ENCODE measurements at places on chromosomes 1 and 21.

GRCh38 chr21:46183910-46184624, at the start of gene SPATC1L:
Gene SPATC1L (minus strand): TSS chr21:46184459. CDS start chr21:46182816, 1,643 bp downstream.
- no peak for DNase-seq

DNA sequence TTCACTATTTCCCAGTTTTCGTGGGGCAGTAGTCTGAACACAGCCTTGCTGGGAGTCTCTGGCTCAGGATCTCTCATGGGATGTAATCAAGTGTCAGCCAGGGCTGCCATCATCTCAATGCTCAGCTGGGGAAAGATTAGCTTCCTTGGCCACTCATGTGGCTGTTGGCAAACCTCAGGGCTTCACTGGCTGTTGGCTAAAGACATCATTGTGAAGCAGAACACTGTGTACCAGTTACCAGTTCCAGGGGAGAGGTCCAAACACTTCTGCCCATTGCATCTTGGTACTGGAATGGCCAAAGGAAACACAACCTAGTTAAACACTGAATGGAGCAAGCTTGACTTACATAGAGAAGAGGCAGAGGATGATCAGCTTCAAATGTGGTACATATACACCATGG, 33.7 kb downstream of the AADACL4 start:
- DNase-seq: no peak

- no peak for DNase-seq
Observed at GRCh38 chr1:118143121-118143520, 41.9 kb downstream of the SPAG17 start.

DNA sequence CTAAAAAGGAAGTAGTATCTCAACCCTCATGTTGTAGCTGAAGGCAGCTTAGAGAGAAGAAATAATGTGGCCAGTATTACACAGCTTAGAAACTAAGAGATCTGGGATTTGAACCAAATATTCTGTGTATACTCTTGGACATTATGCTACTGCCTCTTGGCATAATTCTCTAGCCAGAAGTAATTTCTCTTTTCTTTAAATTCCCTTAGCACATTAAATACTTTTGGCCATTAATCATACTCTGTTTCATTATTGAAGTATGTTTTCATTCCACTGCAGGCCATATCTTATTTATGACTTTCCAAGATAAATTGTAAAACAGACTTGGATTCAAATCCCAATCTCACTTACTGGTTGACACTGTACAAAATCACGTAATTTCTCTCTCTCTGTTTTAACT, 181.3 kb upstream of the SPAG17 start:
- DNase-seq: no peak

GRCh38 chr1:30042438-30043147, 680.8 kb downstream of the MATN1 start:
- DNase-seq: no peak

- DNase-seq: no peak
Observed at GRCh38 chr1:41430582-41430981, 53.9 kb downstream of the EDN2 start.

- no peak for DNase-seq
Observed at GRCh38 chr1:2108213-2108876, 58.1 kb downstream of the PRKCZ start.

- no peak for DNase-seq
Observed at GRCh38 chr1:228209657-228210056, 1.8 kb downstream of the OBSCN start.

- DNase-seq: no peak
Observed at GRCh38 chr1:38497921-38498656, 361.5 kb downstream of the RRAGC start.

DNA sequence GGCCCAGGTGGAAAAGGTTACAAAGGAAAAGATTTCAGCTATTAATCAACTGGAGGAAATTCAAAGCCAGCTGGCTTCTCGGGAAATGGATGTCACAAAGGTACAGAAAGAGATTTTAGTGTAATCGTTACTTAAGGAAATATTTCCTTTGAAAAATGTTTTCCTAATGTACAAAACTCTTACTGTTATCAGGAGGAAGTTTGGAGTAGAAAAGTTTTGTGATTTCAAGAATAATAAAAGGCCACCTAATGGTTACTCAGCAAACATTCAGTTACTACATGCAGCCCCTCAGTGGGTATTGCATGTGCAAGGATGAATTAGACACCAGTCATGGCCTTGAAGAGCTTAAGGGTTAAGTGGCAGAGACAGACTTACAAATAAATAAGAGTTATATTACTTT, 85.2 kb downstream of the SDCCAG8 start:
- no peak for DNase-seq

DNA sequence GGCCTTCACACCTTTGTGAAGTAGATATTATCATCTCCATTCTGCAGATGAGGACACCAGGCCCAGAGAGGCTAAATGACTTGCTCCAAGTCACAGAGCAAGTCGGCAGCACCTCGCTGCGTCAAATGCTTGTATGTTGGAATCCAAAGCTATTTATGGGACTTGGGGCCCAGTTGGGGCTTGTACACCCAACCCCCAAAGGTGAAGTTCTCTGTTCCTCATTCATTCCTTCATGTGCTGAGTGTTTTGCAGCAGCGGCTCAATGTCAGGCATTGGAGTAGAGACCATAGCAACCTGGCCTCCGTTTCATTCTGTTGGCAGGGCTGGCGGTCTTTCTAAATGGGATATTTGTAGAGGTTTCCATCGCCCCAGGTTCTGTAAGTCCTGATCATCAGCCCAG, 113.4 kb upstream of the SLC25A33 start:
- no peak for DNase-seq

Measured in effector CD4-positive, alpha-beta T cell (primary cell).